ENCODE measurements at places on chromosomes 6 and 20.

DNA sequence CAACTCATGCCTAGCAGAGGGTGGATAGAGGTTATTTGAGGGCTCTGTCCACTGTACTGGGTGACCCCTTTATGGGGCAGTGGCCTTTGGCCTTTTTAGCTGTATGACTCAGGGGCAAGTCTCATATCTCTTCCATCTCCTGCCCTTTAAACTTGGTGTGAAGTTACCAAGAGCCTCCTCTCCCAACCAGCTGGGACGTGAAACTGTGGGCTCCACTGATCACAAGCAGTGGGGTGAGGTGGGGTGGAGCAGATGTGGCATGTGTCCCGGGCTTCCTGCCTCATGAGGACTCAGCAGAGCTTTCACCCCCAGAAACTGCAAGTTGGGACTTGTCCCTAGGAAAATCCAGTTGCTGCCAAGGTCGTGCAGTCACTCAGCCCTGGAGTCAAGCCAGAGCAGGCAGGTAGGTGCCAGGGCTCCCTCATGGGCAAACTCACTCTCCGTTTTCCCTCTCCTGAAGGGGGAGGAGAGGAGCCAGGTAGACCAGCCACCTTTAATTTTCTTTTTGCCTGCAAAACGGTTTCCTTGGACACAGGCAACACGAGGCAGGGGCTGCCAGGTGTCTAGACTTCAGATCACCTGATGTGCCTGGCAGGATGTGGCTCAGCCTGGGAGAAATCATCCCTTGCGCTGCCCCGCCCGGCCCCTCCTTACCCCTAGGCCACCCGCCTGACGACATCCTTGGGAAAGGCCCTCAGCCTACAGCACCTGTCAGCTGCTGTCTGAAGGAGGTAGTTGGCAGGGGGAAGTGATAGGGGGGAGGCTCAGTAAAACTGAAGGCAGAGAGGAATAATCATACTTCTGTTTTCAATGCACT lies 4.0 kb downstream of the CDKN1A start:
- DNase-seq: no peak

GRCh38 chr6:14383393-14384174 lies 266.0 kb downstream of the CD83 start:
- DNase-seq: no peak

GRCh38 chr20:15842872-15843271 lies 730.4 kb downstream of the KIF16B start:
- no peak for DNase-seq

DNA sequence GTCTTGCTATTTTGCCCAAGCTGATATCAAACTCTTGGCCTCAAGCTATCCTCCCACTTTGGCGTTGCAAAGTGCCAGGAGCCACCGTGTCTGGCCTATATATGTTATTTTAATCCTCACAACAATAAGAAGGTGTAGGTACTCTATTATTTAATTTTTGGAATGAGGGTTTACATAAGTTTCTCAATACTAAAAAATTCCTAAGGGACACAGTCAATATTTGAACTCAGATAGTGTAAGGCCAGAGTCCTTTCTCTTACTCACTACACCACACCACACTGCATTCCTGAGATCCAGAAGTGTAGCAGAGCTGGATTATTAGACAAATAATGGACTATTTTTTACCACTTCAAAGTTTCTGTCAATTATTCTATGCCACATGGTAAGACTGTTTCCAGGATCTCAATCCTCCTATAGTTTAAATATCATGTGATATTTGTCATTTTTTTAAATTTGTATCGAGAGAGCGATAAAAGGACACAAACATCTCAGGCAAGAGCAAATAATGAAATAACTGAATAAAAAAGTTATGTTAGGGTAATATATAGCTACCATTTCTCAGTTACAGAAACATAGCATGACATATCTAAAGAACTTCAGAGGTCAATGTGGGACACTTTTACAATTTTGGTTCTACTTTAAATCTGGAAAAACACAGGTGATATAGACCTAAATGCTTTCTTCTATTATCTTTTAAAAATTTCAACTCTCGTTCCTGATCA lies 162.2 kb upstream of the THEMIS start:
- DNase-seq: no peak

DNA sequence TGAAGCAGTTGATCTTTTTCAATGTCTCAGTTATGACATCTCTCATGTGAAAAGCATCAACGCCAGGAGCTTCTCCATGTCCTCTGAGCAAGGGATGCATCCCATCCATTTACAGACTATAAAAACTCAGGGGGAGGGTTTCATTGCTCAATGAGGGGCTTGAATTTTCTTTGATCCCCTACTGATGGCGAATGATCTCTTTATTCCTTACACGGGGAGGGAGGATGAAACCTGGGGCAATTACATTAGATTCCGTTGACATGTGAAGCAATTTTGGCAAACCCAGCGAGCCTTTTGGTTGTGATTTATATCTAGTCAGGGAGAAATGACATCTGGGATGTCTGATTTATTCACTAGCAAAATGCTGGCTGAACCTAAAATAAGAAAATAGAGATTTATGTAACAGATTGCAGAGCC lies 268.9 kb downstream of the HIVEP2 start:
- DNase-seq: no peak

DNA sequence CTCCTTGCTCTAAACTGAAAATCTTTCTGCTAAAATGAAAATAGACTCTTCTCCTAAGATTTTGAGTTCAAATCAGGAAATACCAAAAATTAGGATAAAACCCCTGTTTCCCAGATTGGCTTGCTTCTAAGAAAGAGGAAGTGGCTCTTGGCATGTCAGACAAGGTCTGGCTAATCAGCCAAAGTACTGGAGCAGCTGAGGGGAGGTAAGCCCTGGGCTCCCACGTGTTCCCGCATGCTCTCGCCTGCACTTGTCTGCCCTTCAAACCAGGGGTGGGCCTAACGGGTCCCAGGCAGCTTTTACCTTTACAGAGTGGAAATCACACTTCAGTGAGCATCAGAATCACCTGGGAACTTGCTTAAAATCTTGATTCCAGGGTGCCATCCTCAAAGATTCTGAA lies 43.2 kb upstream of the GABRR1 start:
- no peak for DNase-seq

- no peak for DNase-seq
Observed at GRCh38 chr6:13733178-13733887, 21.7 kb upstream of the RANBP9 start.

Measured in H7 (cell line).